ENCODE measurements at places on chromosomes 12 and 14. TPM values are rescaled to one million over a fixed set of nuclear protein-coding genes. Genes with fewer than 3 reads are reported as not detected.

GLT8D2 gene
- total RNA-seq, result 46.4 TPM

TMEM30B gene
- 0.08 TPM for total RNA-seq

ETFRF1 gene
- 12.5 TPM for total RNA-seq

KRT73 gene
- not detected for total RNA-seq

ABCC9 gene
- 21.8 TPM for total RNA-seq

NYNRIN gene
- total RNA-seq, result 9.0 TPM
